ENCODE measurements at places on chromosomes 2 and 18. TPM values are rescaled to one million over a fixed set of nuclear protein-coding genes. Genes with fewer than 3 reads are reported as not detected.
A peak's percentile ranks its signal among the peaks of the same experiment; 100 is the strongest.

DNA sequence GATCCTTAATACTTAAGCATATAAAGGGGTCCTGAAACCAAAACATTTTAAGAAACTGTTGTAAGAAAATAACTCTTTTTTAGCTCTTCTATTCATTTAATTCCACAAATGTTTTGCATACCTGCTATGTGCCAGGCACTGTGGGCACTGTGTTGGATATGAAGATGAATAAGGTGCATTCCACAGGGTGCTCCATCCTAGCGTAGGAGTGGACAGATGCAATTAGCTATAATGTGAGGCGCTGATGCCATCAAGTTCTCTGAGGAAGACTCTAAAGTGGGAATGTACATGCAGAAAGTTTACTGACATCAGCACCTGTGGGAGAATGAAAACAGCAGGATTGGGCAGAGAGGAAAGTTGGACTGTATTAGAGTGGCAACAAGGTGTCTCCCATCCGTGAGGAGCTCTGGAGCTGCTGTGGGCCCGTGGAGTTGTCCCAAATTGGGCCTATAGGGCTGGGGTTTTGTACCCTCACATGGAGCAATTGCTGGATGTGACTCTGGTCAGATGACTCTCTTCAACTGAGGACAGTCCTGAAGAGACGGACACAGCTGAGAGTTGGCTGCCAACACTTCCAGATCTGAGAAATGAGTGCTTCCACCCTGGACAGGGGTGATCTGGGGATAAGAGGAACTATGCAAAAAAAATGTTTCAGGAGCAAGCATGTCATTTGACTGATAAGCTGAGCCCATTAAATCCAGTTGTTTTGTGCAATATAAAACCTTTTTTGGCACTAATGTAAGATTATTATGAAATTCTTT, 22.3 kb downstream of the CD8A start:
- H3K4me1 ChIP-seq = no peaks in the 10 kb centered on the region
- H3K36me3 ChIP-seq = no peaks in the 10 kb centered on the region
- no peaks in the 10 kb centered on the region for H3K27me3 ChIP-seq
- DNase-seq = no peak
- H3K27ac ChIP-seq = no peak overlapping the region

- H3K4me3 ChIP-seq = no peak overlapping the region
- no peak for DNase-seq
- no peak overlapping the region for H3K27ac ChIP-seq
- no peaks in the 10 kb centered on the region for H3K36me3 ChIP-seq
- H3K4me1 ChIP-seq = no peaks in the 10 kb centered on the region
Measured at GRCh38 chr2:111667001-111667400, 217.0 kb downstream of the ANAPC1 start.

DNA sequence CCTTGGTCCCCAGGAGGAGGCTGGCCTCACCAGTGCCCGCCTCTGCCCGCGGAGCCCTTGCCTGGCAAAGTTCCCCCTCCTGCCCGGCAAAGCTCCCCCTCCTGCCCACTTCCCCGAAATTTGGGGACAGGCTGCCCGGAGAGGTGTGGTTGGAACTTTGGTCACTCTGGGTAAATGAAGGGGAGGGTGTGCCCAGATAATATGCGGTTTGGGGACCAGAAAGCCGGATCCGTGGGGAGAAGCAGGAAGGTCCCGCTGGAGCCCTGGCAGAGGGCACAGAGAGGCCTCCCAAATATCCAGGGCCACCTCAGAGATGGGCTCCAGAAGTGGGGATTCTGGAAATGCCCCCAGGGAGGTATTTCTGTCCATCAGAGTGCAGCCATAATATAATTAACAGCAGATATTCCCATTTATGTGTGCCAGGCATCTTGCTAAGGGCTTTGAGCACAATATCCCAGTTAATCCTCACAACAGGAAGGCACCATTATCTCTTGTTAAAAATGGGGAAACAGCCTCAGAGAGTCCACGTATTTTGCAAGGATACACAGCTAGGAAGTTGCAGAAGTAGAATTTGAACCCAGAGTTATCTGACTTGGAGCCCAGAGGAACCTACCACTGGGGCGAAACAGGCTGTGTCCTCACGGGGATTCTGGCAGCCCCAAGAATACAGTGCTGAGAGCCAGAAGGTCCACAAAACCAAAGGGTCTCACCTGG, 914 bp downstream of the STEAP3 start:
- no peaks in the 10 kb centered on the region for H3K27me3 ChIP-seq
- H3K4me3 ChIP-seq = peak overlapping the region; percentile 43
- no peaks in the 10 kb centered on the region for H3K36me3 ChIP-seq
- no peak overlapping the region for H3K27ac ChIP-seq
- H3K4me1 ChIP-seq = no peaks in the 10 kb centered on the region

DNA sequence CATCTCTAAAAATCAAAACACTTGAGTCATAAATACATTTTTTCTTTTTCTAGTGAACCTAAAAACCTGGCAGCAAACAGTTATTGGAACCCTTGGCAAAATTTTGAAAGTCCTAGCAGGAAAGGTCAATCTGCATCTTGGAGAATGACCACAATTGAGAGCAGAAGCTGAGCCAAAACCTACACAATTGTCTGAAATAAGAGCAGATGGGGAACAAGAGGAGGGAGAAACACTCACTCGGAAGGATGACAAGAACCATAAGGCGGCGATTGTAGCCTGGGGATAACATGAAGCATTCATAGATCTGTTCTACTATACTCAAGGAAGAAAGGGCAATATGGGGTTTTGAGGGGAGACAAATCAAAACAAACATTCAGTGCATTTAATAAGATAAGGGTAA, 117.0 kb downstream of the CHN1 start:
- DNase-seq = no peak
- H3K36me3 ChIP-seq = no peaks in the 10 kb centered on the region
- H3K4me3 ChIP-seq = no peak overlapping the region
- H3K4me1 ChIP-seq = no peaks in the 10 kb centered on the region
- no peaks in the 10 kb centered on the region for H3K27me3 ChIP-seq

RMDN2 gene
- total RNA-seq = 6.4 TPM

- no peaks in the 10 kb centered on the region for H3K27me3 ChIP-seq
- H3K4me3 ChIP-seq = no peak overlapping the region
- H3K36me3 ChIP-seq = no peaks in the 10 kb centered on the region
- no peaks in the 10 kb centered on the region for H3K4me1 ChIP-seq
- H3K27ac ChIP-seq = no peak overlapping the region
Measured at GRCh38 chr18:35661483-35662146, 80.1 kb downstream of the GALNT1 start.

KRTCAP3 gene
- total RNA-seq = 4.4 TPM

DNA sequence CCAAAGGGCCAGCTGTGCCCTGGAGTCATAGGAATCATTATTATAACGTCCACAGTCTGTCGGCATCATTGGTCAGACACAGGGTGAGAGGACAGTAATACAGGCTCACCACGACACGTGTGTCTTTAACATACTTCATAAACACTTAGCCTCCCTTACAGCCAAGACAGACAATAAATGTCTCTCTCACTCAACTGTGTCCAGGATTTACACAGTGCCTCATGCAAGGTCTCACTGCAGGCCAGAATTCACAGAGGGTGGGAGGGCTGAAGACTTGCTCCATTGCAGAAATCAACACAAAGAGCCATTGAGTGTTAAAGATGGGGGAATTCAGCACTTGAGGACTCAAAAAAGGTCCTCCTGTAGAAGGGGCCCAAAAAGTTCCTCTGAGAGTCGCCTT, 210.5 kb downstream of the BCL2 start:
- no peak overlapping the region for H3K4me3 ChIP-seq
- no peak overlapping the region for H3K27ac ChIP-seq
- H3K27me3 ChIP-seq = no peaks in the 10 kb centered on the region

FIGN gene
- total RNA-seq = 10.2 TPM

DNA sequence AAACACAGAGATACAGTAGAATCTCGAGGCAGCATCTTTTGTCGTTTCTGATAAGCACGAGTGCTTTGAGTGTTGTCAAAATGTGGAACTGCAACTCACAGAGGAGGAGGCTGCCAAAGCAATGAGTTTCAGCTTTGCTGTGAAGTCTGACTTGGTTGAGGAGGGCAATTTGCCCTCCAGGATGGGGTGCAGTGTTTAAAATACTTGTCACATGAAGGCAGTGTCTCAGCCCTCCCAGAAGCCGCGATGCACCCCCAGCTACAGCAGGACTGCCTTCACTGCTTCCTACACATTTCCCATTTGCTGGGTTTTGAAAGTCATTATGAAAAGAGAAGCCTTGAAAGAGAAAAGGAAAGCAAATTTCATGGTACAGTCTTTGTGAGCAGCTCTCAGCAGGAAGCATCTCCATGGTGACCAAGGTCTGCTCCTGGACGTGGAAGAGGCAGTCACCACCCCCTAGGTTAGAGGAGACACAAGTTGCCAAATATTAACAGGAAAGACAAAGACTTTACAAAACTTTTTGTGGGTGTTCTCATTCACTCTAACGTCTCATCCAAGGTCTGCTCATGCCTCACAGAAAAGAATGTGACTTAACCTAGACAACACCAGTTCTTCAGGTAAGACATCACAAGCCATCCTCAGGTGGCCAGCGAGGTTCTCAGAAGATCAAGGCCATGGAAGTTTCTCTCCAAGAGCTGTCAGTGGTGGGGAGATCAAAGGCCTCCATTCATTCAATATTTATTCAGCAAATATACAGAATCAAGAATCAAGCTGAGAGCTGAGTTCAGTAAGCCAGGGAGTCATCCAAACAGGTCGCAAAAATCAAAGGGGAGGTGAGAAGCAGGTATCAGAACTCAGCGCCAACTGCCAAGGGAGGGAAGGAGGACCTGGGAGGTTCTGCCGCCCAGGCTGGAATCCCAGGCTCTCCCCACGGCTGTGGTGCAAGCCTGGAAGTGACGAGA, 476.0 kb downstream of the EIPR1 start:
- no peak overlapping the region for H3K27ac ChIP-seq
- no peaks in the 10 kb centered on the region for H3K4me1 ChIP-seq
- no peak for DNase-seq
- H3K36me3 ChIP-seq = no peaks in the 10 kb centered on the region
- H3K4me3 ChIP-seq = no peak overlapping the region
- H3K27me3 ChIP-seq = no peaks in the 10 kb centered on the region

DNA sequence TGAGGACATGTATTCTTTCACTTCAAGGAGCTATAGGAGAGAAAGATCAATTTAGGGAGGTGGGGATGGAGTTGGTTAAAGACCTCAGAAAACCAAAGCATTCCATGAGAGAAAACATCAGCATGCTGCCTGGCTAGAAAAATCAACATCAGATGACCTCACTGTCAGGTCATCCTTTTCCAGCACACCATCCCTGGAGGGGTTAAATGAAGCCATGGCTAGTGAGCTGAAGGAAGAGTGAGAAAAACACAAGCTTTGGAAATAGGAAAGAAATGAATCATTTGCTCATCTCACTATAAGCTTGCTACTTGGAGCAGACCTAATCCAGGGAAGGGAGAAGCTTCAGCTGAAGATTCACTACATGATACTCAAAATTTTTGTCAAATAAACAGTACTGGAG, 109.5 kb upstream of the ITGB6 start:
- no peak overlapping the region for H3K27ac ChIP-seq
- H3K27me3 ChIP-seq = no peaks in the 10 kb centered on the region
- DNase-seq = no peak
- no peaks in the 10 kb centered on the region for H3K36me3 ChIP-seq
- peaks cover 10% of the 10 kb centered on the region for H3K4me1 ChIP-seq

DNA sequence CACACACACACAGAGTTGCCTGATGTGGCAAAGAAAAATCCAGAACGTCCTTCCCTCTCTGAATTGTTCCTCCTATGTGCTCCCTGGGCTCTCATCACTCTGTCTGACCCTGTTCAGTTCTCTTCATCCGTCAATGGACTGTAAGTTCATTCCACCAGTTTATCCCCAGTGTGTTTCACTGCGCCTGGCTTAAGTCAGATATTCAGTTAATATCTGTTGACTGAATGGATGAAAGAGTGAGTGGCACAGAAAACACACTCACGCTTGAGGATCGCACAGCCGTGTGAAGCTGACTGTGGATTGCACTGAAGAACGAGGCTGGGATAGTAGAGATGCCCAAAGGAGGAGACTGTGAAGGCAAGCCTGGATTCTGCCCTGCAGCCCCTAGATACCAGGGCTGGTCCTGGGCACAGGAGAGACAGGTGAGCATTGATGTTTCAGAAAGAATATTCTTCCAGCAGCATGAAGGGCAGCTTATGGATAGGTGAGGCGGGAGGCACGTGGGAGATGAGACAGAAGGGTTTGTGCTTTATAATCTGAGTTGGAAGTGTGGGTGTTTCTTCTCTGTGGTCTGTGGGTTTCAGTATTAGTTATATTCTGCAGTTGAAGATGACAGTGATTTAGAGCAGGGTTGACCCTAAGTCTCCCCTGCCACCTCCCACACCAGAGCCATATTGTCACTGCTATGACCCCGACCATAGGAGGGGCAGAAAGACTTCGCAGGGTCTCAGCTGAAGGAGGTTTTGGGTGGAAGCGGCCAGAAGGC, 129.9 kb downstream of the SOCS6 start:
- no peak for DNase-seq
- H3K27ac ChIP-seq = no peak overlapping the region
- no peak overlapping the region for H3K4me3 ChIP-seq
- H3K27me3 ChIP-seq = no peaks in the 10 kb centered on the region

- no peaks in the 10 kb centered on the region for H3K36me3 ChIP-seq
- no peaks in the 10 kb centered on the region for H3K4me1 ChIP-seq
- H3K27me3 ChIP-seq = no peaks in the 10 kb centered on the region
- H3K4me3 ChIP-seq = no peak overlapping the region
- no peak overlapping the region for H3K27ac ChIP-seq
- no peak for DNase-seq
Measured at GRCh38 chr2:27652790-27653189, 10.6 kb downstream of the SUPT7L start.

- H3K36me3 ChIP-seq = no peaks in the 10 kb centered on the region
- no peak overlapping the region for H3K4me3 ChIP-seq
- no peak for DNase-seq
- no peaks in the 10 kb centered on the region for H3K27me3 ChIP-seq
- H3K27ac ChIP-seq = no peak overlapping the region
Measured at GRCh38 chr2:215881582-215881981, 131.8 kb downstream of the MREG start.

DNA sequence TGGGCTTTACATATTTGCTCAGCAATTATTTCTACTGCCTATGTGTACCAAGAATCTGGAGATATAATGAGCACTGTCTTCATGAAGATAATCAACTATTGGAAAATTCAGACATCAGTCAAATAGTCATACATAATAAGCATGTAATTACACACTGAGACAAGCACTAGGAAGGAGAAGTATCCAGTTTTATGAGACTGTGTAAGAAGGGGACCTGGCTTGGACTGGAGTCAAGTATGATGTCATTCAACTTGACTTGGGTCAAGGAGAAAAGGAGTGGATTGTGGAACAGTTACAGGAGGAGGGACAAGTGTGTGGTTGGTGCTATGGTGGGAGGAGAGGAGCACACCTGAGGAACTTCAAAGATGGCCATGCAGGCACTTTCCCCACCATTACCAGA, 419.8 kb upstream of the TRIB2 start:
- no peak for DNase-seq
- no peaks in the 10 kb centered on the region for H3K27me3 ChIP-seq
- no peak overlapping the region for H3K27ac ChIP-seq
- H3K4me1 ChIP-seq = no peaks in the 10 kb centered on the region

MYOM1 gene
- 0.69 TPM for total RNA-seq

GRCh38 chr2:42890791-42891355, 98.5 kb upstream of the HAAO start:
- no peak overlapping the region for H3K27ac ChIP-seq
- H3K4me1 ChIP-seq = no peaks in the 10 kb centered on the region
- H3K27me3 ChIP-seq = no peaks in the 10 kb centered on the region
